Esophagus (tissue), 2 donors: ENCODE measurements at places on chromosomes 16 and 17. TPM values are rescaled to one million over a fixed set of nuclear protein-coding genes. Genes with fewer than 3 reads are reported as not detected.

The ABCC3 gene
- 32.0 TPM for polyA plus RNA-seq

The PYDC1 gene
- polyA plus RNA-seq: not detected

The PMP22 gene
- polyA plus RNA-seq: 21.2 TPM

The TP53TG3C gene
- 0.06 TPM for polyA plus RNA-seq

The GPR179 gene
- polyA plus RNA-seq: 0.01 TPM

The NPIPB6 gene
- 0.77 TPM for polyA plus RNA-seq

The CLEC19A gene
- not detected for polyA plus RNA-seq

The C16orf46 gene
- 0.29 TPM for polyA plus RNA-seq

The VMP1 gene
- 90.8 TPM for polyA plus RNA-seq
